NCI-H187 (cell line): ENCODE measurements at places on chromosomes 2 and 18.

DNA sequence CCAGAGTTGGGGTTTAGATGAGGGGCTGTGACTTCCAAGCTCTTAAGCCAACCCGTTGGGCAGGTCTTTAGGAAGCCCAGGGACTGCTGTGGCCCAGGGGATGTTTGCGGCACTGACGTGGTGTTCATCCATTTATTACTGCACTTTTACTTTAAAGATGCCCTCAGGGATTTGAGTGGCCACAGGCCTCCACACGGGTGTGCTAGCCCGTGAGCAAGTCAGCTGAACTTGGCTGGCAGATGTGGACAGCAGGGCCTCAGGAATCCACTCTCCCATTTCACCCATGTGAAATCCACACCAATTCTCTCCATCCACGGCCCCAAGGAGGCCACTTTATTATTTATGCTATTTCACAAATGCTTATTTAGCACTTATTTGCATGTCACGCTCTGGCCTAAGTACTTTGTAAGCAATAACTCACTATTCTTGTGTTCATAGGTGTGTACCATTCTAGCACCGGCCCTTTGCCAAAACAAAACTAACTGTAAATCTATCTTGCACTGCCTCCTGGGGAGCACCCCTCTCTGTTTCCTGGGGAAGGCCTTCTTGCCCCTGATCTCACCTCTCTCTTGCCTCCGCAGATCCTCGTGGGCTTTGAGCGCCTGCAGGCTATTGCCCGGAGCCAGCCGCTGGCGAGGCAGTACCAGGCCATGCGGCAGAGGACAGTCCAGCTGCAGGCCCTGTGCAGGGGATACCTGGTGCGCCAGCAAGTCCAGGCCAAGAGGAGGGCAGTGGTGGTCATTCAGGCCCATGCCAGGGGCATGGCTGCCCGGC lies 39.1 kb upstream of the GPR17 start:
- no peak for DNase-seq

GRCh38 chr18:55337908-55338521 lies 250.0 kb downstream of the TCF4 start:
- no peak for DNase-seq

- no peak for DNase-seq
Observed at GRCh38 chr2:196445991-196446390, 193.5 kb upstream of the CCDC150 start.

DNA sequence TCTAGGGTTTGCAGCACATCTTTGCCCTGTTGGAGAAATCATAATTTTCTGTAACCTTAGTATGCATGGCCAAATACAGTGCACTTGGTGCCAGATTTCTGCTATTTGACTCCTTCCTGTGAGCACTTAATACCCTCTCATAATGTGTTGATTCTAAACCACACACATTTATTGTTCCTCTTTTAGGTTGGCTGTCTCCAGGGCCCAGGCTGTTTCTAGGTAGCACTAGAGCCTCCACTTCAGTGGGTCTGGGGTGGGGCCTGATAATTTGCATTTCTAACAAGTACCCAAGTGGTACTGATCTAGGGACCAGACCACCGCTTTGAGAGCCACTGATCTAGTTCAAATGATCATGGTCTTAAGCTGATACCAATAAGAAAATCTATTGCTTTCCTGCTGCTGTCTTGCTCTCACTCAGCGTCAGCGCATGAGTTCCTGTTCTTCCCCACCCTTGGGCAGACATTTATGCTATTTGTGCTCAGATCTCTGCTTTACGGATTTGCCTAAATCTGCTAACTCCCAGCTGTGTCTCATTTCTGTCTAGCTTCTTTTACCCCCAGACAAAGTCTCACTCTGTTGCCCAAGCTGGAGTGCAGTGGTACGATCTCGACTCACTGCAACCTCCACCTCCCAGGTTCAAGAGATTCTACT lies 7.4 kb downstream of the PTRHD1 start:
- peak; percentile 32 for DNase-seq

DNA sequence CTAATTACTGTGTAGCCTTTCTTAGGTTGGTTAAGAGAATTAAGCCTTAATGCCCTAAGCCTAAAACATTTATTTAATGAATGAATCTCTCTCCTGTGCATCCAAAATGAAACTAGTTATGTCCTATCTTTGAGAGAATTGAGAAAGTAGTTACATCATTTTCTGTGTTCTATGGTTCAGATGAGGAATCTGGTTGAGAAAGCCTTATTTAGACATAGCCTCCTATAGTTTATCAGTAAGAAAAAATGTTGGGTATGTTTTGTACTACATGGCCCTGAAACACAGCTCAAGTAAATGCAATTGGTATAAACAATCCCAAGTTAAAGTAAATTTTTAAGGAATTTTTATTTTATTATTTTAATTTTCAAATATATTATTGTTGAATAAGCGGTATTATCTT lies 25.9 kb upstream of the RAMP1 start:
- DNase-seq = no peak

GRCh38 chr2:64796926-64797325 lies 143.2 kb upstream of the SERTAD2 start:
- no peak for DNase-seq

GRCh38 chr2:227324642-227324994 lies 433 bp upstream of the MFF start:
- no peak for DNase-seq

DNA sequence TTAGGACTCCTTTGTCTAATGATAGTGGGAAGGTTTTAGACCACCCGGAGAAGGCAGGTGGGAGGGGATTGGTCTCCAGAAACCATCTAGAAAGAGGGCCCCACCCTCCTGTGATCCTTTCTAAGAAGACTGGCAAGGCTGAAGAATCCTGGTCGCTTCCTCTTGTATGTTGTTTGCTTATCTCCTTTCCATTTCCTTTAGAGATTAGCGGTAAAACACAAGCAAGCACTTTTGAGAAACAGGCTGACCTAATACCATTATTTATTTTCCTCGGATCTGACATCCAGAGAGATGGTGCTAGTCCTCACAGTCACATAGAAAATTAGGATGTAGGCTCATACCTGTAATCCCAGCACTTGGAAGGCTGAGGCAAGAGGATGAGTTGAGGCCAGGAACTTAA lies 45.2 kb upstream of the SPRED2 start:
- no peak for DNase-seq

DNA sequence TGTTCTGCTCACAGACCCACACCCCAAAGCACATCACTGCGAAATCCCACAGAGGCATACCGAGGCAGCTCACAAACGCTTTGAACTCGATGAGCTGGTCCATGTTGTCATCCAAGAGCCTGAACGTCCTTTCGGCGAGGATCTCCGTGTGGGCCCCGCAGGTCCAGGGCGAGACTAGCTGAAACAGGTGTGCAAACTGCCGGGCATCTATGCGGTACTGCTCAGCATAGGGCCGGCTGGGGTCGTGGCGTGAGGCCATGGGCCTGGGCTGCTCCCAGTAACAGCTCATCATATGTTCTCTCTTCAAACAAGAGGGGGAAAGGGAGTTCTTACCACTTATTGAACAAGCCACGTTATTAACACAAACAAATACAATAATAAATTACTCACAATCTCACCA lies 20.1 kb downstream of the RPL31 start:
- no peak for DNase-seq

DNA sequence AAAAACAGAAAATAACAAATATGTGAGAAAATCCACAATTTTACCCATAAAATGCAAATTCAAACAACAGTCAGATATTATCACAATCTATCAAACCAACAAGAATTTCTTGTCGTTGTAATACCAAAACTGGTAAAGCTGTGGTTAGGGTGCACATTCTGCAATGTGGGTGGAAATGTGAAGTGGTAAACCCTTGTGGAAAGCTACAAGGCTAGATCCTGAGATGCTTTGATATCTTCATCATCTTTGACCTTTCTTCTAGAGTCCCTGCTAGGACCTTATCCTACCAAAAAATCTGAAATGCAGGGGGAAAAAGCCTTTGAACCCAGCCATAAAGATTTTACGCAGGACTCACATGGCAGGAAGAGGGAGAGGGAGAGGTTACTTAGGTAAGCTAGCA lies 17.2 kb upstream of the ATG16L1 start:
- DNase-seq = no peak

DNA sequence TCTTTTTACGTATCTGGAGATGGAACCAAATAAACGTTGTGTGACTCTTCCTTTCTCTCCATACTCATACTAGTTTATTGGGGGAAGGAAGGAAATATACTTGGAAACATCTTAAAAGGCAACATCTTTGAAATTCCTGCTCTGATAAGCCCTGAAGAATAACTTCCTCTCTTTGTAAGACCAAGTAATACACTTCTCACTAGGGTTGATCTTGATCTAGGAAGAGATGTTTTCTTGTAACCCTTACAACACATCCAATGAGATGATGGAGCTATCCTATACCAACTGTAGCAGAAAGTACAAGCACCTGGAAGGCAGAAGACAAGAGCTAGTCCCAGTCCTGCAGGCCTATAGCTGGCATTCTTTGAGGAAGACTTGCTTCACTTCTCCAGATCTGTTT lies 2.0 kb downstream of the ANKRD44 start:
- DNase-seq = no peak

DNA sequence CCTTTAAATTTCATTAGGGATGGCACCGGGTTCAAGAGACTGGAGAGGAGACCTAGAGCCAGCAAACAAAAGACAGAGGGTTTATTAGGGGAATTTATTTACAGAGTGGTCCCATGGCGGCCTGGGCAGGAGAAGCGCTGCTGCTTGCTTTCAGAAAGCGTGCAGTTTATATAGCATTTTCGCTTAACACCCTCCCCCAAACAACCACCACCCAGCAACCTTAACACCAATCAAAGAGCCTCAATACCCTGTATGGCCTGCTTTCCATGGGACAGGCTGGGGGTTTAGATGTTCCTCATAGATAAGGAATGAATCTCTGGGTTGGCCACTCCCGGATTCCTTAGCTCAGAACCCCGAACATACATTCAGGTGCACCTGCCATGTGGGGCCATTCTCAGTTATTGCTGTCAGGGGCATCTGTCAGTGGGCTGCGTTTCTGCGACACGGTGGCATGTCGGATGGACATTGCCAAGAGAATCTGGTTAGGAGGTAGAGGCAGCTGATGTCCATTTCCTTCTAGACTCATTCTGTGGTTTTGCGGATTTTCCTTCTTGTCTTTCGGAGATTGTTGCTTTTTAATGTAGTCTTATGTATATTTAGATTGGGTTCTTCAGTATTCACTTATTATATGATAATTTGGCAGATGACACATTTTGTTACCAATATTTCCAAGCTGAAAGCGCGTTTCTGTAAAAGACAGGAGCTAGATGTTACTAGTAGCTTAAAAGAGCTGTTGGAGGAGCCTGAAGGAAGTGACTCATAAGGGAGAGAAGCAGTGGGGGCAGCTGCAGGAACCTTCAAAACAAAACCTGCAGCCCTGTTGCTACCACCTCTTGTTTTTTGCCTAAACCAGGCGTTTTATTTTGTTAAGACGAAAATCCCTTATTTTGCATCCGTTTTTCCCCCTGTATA lies 7.2 kb downstream of the AGAP1 start:
- no peak for DNase-seq
